Activated naive CD4-positive, alpha-beta T cell treated with Interleukin-2 at 50 U/mL for 16 hours (primary cell): ENCODE measurements at places on chromosomes 7 and 10.

- DNase-seq, result no peak
Measured at GRCh38 chr10:1434202-1434601, 303.1 kb downstream of the ADARB2 start.

GRCh38 chr7:52615021-52615695 lies 420.3 kb upstream of the POM121L12 start:
- DNase-seq, result no peak

DNA sequence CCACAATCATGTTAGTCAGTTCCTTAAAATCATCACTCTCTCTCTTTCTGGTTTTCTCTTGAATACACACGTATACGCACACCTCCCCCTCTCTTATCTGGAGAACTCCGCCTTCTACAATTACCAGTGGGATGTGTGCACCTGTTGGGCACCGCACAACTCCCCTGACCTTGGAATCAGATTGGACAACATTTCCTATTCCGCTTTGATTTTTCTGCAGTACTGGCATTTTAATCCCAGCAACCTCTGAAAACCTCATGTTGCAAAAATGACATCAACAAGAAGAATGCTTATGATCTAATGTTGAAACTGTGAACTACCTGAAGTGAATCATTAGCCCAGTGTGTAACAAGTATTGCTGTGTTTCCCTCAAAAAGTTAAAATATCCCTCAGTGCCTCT lies 109.6 kb downstream of the KIAA1217 start:
- DNase-seq, result no peak

DNA sequence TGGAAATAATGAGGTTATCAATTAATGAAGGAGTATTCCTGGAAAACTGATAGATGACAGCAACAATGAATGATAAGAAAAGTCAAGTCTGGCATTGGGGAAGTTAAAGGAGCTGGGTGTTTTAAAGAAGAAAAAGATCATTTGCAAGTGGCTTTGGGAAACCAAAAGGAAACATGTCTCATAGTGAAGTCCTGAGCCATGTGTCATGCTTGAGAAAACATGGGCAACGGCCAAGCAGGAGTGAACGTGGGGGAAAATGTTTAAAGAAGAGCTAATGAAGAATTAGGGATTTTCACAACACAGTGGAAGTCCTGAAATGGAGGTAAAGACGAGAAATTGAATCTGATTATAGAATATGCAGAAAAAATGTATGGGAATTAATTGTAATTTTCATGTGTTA lies 1383.2 kb upstream of the CELF2 start:
- DNase-seq, result no peak

DNA sequence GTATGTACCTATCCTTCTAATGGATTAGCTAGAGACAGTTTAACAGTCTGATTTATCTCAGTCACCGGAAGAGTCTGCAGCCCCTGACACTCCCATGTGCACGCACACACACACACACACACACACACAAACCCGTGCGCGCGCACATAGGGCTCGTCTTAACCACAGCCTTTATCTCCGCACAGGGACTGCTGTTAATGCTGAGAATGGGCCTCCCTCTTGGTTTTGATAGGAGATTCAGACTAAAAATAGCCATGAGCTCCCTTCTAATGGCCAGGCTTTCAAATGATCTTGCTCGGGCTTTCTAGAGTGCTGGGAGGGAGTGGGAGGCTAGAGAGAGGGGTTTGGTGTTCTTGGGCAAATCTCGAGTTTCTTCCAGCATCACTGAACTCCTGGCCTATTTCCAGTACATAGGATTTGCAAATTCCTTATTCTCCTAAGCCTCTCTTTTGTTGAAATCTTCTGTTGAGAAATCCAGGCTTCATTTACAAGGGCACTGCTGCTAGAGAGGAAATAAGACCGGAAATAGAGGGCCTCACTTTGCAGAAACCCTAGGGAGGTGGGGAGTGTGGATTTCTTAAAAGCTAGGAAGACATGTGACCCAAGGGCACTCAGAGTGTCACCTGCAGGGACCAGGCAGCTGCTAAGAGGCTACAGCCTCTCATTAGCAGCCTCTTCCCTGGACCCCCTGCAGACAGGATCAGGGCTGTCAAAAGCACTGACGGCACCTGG lies 2.4 kb downstream of the TMEM72 start:
- DNase-seq, result no peak

DNA sequence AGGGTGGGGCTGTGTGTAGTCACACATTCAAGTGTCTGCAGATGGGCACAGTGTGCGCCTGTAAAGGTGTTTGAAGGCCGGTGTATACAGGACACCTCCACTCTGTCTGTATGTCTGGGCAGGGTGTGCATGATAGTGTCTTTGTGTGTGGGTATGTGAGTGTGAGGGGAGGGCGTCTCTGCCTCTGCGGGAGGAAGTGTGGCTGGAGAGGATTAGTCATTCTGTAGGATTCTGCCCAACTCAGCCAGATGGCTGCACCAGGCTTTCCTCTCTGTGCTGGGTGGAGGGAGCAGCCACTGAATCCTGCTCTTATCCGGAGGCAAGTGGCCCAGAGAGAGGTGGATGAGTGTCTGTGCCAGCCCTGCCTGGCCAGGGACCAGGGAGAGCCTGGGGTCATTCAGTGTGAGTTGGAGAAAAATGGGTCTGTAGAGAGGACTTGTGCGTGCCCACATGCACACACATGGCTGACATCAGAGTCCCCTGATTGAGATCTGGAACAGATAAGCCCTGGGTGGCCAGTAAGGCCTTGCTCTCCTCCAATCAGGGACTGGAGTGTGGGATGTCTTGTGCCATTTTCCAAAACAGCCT lies 1.7 kb downstream of the SFXN3 start:
- DNase-seq, result peak; percentile 65

DNA sequence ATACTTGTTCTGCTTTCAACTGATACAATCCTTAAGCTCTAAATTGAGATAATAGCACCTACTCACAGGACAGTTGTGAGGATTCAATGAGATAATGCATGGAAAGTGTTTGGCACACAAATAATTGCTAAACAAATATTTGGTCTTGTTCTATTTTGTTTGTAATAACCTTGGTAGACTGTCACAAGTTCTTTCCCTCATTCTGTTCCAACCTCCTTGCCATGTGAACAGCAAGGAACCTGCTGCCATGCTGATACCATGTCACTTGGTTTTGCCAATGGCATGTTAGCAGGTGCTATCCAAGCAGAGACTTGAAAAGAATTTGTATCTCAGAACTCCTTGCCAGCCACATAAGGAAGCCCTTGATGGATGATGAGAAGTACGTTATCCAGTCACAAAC lies 24.8 kb upstream of the TECTB start:
- no peak for DNase-seq

DNA sequence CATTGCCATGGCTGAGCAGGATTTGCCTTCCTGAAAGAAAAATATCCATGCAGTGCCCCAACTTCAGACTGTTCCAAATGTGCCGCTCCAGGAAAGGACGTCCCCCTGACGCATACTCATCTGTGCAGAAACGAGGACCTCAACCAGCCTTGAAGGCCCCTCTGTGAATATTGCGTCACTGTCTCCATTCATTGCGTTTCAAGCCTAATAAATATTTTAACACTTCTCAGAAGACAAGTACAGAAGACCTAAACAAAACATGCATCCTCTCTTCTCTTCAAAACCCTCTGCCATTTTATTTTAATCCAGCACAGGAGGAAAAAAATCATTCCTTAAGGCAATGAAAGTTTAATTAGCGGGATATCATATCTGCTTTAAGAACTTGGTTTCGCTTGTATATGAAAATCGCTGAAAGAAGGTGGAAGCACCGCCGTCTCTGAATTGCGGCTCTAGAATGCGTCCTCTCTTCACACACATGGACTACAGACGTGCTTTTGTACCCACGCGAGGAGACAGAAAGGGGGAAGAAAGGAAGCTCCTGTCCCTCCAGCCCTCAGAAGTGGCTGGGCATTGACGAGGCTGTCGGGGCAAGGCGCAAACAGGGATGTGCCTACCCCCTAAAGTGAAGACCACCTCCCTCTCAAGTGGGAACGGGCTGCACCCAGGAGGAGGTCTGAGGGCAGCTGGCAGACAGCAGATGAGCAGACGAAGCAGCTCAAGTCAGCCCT lies 36.8 kb downstream of the RGS10 start:
- DNase-seq, result no peak
